ENCODE measurements at places on chromosomes 5 and 9.

GRCh38 chr5:35354751-35355150, 124.5 kb upstream of the PRLR start:
- peak; percentile 9 for DNase-seq

GRCh38 chr9:95422650-95423049, 94.1 kb downstream of the PTCH1 start:
- no peak for DNase-seq

GRCh38 chr5:112366987-112367386, 52.1 kb downstream of the EPB41L4A start:
- DNase-seq: peak; percentile 56

DNA sequence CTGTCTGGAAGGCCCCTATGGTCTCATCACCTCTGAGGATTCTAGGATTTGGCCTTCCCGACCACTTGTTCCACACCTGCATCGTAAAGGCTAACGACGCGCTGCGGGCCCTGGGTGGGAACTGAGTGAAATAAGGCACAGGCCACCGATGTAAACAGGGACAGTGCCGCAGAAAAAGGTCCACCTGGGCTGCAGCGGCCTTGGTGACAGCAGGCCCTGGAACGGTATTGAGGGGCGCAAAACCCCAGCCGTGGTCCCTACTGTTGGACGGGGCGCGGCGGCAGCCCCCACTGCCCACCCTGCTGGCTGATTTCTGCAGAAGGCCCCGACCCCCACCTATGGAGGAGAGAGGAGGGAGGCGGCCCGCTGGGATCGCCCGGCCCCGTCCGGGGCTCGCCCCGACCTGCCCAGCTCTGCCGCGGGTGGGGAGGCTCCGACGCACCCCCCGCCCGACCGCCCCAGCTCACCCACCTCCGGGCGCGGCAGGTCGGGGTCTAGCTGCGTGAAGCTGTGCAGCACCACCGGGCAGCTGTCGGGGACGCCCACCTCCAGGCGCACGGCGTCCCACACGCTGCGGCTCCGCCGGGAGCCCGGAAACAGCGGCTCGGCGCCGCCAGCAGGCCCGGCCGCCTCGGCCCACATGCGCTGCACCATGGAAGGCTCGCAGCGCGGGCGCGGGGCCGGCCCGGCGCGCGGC, 391 bp downstream of the RALGDS start:
- DNase-seq: no peak

DNA sequence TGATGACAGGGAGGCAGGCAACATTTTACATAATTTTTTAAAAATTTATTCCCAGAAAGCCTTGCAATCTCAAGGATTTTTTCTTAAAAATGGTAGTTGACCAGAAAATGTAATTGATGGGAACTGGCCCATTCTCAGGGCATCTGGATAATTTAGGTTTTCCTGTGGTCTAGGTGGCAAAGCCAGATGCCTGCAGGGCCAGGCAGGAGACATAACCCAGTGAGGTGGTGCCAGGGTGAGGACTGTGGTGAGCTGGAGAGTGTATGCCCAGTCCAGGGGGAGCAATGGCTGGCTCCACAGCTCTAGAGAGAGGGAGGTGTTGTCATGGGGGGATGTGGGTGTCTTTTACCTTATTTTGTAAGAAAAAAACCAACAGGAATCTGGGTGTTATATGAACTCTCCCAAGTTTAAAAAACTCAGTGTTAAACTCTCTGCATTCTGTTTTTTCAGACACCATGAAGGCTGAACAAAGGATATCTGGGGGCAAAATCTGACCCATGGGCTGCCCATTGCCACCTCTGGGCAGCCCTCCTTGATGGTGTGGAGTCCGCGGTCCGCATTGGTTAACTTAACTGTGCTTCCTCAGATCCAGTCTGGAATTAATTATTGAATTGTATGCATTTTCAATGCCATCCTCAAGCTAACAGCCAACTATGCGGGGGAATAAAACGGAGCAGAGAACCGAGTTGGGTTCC, 43.9 kb downstream of the BOD1 start:
- DNase-seq: no peak

DNA sequence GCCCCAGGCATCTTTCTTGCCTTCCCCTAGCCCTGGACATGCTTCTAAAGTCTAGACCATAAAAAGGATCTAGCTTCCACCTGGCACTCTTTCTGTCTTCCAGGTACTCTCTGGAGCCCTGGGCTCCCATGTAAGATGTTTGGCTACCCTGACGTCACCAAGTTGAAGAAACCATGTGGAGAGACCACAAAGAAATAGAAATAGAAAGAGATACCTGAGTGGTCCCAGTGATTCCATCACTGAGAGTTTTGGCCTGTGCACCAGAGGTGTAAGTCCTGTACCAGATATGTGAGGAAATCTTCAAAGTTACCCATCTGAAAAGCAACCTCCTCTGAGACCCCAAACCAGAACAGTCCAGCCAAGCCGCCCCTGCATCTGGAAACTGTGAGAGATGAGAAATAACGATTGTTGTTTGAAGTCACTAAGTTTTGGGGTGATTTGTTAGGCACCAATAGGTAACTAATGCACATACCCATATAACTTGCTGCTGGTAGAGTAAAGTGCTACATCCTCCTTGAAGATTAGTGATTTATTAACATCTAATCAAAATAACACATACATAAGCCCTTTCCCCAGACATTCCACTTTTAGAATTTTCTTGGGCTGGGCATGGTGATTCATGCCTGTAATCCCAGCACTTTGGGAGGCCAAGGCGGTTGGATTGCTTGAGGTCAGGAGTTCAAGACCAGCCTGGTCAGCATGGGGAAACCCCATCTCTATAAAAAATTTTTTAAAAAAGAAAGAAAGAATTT, 85.7 kb upstream of the LHFPL2 start:
- no peak for DNase-seq

DNA sequence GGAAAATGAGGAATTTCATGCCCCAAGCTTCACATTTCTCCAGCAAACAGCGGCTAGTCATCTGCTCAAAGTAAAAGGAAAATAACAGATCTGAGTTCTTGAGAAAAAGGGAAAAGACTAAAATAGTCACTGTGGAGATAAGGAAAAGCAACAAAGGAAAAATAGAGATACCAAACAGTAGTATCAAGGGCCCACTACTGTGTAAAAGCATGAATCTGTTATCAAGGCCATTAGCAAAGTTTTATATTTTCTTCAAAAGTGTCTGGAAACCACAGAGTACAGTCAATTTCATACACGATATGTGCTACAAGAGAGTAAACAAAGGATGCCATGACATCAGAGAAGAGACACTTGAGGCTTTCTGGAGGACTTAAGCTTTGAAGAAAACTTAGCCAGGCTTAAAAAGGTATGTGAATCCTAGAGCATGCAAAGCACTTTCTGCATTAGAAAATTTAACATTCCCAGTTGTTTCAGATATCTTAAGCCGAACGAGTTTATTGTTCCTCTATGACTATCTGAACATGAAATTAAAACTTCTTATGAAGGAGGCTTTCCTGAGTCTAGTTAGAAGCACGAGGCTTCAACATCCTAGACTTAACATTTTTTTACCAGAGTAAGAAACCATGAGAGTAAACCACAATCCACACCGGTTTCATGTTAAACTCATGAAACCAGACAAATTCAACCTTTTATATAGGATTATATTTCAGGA, 1.2 kb downstream of the TTC33 start:
- peak; percentile 15 for DNase-seq

- no peak for DNase-seq
These were observed 27.6 kb upstream of the RETREG1 start for GRCh38 chr5:16644301-16644889.

- no peak for DNase-seq
These were observed 454.6 kb downstream of the RAB3C start for GRCh38 chr5:59037453-59037852.

DNA sequence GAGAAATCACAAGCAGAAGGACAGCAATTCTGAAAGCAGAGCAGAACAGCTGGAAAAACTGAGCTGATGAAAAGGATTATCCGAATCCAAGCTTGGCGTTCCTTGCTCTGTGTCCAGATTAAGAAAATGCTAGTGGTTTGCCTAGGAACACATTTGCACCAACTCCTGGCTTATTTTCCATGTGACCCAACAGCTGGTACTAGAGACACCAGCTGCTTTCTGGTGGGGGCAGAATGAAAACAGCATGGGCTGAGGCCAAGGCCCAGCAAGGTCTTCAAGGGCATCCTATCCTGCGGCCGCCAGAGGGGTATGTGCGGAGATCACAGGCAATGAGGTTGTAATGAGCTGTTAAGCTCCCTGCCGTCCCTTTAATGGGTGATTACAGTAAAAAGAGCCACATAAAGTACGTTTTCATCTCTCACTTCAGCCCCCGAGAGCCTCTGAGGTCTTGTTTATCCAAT, 131.5 kb downstream of the DOCK8 start:
- no peak for DNase-seq

GRCh38 chr5:9423571-9423970, 122.3 kb downstream of the SEMA5A start:
- no peak for DNase-seq

- DNase-seq: no peak
These were observed 521.2 kb downstream of the CHSY3 start for GRCh38 chr5:130425424-130425823.

- peak; percentile 56 for DNase-seq
These were observed 3.3 kb upstream of the LSM11 start for GRCh38 chr5:157740229-157740610.

- no peak for DNase-seq
These were observed 98.7 kb downstream of the DROSHA start for GRCh38 chr5:31433229-31433628.

DNA sequence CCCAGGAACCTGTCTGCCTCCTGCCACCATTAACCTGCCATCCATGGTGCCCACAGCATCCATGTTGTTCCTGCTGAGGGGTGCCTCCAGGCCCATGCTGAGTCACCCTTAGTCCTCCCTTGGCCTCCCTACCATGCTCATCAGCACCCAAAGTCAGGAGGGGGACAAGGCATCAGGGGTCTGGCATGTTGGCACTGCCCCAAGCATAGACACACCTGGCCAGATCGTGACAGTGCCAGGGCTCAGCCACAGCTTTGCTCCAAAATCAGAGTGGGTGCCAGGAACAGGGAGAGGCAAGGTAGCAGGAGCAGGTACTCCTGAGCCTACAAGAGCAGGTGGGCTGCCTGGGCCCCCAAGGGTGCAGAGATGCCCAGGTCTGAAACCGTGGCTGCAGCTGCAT, 566.6 kb downstream of the TLE1 start:
- no peak for DNase-seq

- DNase-seq: peak; percentile 91
These were observed 61.8 kb downstream of the PFDN1 start for GRCh38 chr5:140240987-140241706.

GRCh38 chr5:159712672-159713071, 203.6 kb upstream of the ADRA1B start:
- no peak for DNase-seq

DNA sequence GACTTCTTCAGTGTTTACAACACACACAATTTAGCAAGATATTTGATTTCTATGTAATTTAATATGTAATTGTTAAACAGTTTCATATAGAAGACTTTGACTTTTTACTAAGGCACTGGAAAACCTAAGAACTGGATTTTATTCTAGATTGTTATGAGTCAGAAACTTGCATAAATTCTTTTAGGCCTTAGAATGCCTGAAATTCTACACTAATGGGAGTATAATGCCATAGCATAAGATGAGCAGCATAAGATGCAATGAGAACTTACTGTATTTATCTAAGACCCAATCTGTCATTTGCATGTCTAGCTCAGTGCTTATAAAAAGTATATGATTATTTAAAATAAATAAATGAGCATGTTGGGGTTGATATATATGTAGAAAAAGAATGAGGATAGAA, 285.2 kb downstream of the CDH12 start:
- no peak for DNase-seq

GRCh38 chr9:134346151-134346550, 19.9 kb downstream of the RXRA start:
- no peak for DNase-seq

DNA sequence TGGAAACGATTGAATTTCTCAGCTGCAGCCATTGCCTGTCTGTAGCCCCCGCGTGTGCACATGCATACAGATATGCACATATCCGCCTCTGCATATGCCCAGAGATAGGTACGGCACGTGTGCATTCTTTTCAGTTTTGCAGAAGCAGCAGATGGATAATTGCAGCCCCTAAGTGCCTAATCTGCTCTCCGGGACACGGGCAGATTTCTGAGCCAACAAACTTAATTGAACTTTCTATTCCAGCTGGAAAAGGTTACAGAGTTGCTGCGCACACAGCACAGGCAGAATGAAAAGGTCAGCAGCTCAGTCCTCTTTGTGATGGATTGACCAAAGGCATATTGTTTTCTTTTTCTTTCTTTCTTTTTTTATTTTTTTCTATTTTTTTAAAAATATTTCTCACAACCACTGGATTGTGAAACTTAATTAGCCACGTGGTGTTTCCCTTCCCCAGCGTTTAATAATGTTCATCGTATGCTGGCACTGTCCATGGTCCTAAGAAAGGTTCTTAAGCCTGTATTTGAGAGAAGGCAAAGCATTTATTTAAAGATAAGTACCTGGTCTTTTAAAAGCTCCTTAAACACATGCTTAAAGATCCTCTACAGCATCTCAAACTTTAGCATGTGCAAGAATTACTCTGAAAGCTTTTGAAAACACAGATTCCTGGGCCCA, 270.2 kb upstream of the BRINP1 start:
- peak; percentile 22 for DNase-seq

DNA sequence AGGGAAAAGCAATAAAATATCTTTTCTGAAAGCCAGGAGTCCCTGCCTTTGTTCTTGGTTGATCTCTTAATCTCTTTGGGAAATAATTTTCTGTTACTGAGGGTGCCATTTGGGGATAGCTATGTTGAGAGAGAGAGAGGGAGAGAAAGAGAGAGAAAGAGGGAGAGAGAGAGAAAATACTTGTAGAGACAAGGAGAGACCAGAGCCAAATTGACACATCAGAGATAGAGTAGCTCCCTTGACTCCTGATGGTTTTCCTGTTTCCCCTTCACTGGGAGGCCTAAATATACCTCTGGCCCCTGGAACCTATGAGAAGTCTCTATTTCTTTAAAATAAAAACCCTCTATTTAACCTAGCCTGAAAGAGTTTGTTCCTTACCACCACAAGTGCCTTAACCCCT, 14.9 kb downstream of the CMYA5 start:
- no peak for DNase-seq

DNA sequence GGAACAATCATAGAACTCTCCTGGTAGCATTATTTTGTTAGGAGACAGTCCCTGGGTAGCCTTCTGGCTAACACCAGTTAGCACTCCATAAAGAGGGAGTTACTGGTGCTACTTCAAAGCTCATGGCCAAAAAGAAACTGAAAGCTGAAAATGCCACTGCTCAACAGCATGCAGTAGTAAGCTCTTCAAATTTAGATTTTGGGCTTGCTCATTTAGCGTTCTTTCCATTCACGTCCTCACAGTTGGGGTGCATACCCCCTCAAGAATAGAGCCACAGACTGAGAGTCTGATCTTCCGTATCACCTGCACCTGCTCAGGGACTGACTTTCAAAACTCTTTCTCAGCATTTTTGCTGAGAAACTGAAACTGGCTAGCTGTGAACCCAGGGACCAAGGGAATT, 24.7 kb downstream of the NTRK2 start:
- no peak for DNase-seq

- no peak for DNase-seq
These were observed 23.8 kb downstream of the PLAC8L1 start for GRCh38 chr5:146081556-146081955.

Measured in epithelial cell of esophagus (primary cell).